Natural killer cell (primary cell): ENCODE measurements at places on chromosomes 3 and 15. TPM values are rescaled to one million over a fixed set of nuclear protein-coding genes. Genes with fewer than 3 reads are reported as not detected.

SPINK8 gene
- total RNA-seq, result not detected

DNA sequence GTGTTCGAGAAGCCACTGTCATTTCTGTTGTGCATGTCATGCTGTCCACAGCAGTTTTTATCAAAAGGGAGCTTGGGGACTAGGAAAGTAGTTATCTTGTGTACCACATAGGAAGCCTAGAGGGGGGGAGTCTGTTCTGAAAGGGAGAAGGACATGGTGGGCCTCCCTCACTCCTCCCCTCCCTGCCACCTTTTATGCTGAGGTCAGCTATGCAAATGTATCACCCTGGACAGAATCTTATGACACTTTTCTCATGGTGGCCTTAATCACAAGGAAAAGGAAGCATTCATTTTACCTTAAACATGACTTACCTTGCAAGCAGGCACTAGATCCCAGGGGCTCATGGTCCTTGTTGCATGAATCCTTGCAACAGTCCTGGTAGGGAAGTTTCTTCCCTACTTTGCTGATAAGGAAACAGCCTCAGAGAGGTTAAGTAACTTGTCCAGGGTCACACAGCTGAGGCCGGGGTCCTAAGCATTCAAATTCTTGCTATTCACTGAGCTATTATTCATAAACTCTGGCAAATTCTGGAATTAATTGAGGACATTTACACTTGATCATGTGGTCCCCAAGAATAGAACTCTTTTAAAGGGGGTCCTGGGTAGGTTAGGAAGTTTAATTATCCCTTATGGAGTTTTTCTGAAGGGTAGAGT, 81.1 kb upstream of the SLC6A1 start:
- DNase-seq, result no peak
- no peak overlapping the region for H3K27ac ChIP-seq
- H3K4me3 ChIP-seq, result no peak overlapping the region
- H3K27me3 ChIP-seq, result no peaks in the 10 kb centered on the region
- no peaks in the 10 kb centered on the region for H3K4me1 ChIP-seq

- H3K36me3 ChIP-seq, result no peaks in the 10 kb centered on the region
- H3K4me3 ChIP-seq, result no peak overlapping the region
- no peak overlapping the region for H3K27ac ChIP-seq
- H3K27me3 ChIP-seq, result no peaks in the 10 kb centered on the region
Measured at GRCh38 chr3:30943206-30943605, 48.7 kb upstream of the GADL1 start.

GRCh38 chr15:98333251-98333650, 315.1 kb upstream of the IGF1R start:
- no peaks in the 10 kb centered on the region for H3K36me3 ChIP-seq
- no peak for DNase-seq
- H3K4me1 ChIP-seq, result no peaks in the 10 kb centered on the region
- H3K27ac ChIP-seq, result no peak overlapping the region

GRCh38 chr15:71549697-71550096, 260.7 kb upstream of the NR2E3 start:
- no peak for DNase-seq
- no peaks in the 10 kb centered on the region for H3K27me3 ChIP-seq
- H3K4me1 ChIP-seq, result no peaks in the 10 kb centered on the region
- no peak overlapping the region for H3K4me3 ChIP-seq
- no peaks in the 10 kb centered on the region for H3K36me3 ChIP-seq
- no peak overlapping the region for H3K27ac ChIP-seq
